ENCODE measurements at places on chromosomes 6 and 20. TPM values are rescaled to one million over a fixed set of nuclear protein-coding genes. Genes with fewer than 3 reads are reported as not detected.

SGK2 gene
- total RNA-seq, result 8.7 TPM

TRIM40 gene
- total RNA-seq, result not detected

FAM209B gene
- total RNA-seq, result not detected

MUC22 gene
- not detected for total RNA-seq

LTV1 gene
- 24.6 TPM for total RNA-seq

FAXC gene
- total RNA-seq, result 23.9 TPM

Measured in progenitor cell of endocrine pancreas (in vitro differentiated cells).